Effector CD4-positive, alpha-beta T cell (primary cell): ENCODE measurements at places on chromosomes 12 and 14.

GRCh38 chr14:30656190-30656632, 34.1 kb downstream of the SCFD1 start:
- no peak for DNase-seq

- no peak for DNase-seq
Measured at GRCh38 chr12:65171073-65171472, 1.7 kb downstream of the LEMD3 start.

DNA sequence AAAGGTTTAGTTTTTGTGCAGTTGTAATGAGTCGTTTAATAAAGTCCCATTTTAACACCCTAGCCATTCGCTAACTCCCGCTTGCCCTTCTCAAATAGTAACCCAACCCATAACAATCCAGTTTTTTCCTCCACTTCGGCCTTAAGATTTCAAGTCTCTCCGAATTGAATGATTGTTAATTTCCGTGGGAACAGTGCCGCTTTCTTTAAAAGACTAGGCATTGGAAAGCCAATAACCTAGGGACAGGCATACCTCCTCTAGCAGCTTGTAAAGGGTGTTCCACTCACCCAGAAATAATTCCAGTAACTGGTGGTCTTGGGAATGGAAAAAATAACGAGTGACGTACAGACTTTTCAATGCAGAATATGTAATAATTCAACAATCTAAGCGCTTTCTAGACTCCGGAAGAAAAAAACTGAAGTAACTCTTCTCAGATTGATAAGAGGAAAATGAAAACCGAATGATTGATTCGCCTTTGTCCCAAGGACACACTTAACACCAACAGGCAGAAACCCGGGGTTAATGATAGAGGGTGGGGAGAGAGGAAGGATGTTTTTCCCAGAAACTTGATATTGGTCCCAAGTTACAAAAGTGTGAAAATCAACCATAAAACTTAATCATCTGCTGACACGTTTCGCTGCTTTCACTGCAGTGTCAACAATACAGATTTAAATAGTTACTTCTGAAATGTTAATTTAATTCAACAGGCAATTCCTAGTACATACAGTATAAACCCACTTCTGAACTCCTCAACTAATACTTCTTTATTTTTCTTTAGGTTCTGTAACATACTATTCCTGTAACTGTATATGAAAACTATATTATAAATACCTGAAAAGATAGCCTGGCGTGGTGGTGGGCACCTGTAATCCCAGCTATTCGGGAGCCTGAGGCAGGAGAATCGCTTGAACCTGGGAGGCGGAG, 1.0 kb upstream of the SINHCAF start:
- DNase-seq: no peak

DNA sequence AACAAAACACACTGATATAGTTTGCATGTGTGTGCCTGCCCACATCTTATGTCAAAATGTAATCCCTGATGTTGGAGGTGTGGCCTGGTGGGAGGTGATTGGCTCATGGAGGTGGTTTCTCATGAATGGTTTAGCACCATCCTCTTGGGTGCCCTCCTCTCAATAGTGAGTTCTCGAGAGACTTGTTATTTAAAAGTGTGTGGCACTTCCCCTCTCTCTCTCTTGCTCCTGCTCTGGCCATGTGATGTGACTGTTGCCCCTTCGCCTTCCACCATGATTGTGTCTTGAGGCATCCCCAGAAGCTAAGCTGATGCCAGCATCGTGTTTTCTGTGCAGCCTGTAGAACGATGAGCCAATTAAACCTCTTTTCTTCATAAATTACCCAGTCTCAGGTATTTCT, 454.1 kb upstream of the DCN start:
- no peak for DNase-seq

DNA sequence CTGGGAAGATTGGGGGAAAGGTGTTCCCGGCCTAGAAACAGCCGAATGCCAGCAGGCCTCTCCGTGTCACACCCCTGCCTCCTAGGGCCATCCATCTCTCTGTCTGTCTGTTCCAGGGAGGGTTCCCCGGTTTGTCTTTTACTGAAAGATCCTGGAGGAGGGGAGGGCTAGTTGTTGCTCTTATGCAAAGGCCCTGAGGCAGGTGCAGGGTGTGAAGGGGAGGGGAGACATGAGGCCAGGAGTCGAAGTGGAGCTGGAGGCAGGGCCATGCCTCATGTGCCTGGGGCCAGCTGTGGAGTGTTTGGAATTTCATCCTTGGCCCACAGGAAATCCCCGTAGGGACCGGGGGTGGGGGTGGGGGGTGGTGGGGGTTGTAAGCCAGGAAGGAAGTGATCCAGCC, 8.7 kb upstream of the RCOR1 start:
- no peak for DNase-seq

GRCh38 chr14:29216268-29217232, 450.0 kb downstream of the FOXG1 start:
- DNase-seq: no peak

- no peak for DNase-seq
Measured at GRCh38 chr12:53472056-53472582, 20.2 kb downstream of the PCBP2 start.

DNA sequence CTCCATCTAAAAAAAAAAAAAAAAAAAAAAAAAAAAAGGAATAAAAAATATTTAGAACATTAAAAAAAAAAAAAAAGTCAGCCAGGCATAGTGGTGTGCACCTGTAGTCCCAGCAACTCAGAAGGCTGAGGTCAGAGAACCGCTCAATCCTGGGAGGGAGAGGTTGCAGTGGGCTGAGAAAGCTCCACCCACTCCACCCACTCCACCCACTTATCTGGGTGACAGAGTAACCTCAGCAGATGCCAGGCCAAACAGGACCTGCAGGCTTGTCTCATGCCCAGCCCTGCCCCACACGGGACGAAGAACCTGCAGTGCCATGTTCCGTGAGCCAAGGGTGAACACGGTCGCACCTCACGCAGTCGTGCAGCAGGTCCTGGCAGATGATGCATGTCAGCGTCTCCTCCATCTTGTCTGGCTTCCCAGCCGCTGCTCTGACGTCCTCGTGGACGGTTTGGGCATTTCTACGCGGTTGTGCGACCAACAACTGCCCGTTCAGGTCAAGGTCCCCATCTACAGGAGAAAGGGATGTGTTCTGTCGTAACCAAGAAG, 28.6 kb downstream of the CHFR start:
- no peak for DNase-seq

GRCh38 chr12:50084775-50085614, at the start of gene SMARCD1:
Gene SMARCD1 (plus strand): TSS chr12:50085342. CDS start chr12:50085370, 28 bp downstream.
- peak; percentile 81 for DNase-seq

- DNase-seq: peak; percentile 20
Measured at GRCh38 chr12:64633940-64634337, 23.6 kb downstream of the RASSF3 start.

GRCh38 chr14:40436551-40436950, 1004.3 kb upstream of the FBXO33 start:
- no peak for DNase-seq

DNA sequence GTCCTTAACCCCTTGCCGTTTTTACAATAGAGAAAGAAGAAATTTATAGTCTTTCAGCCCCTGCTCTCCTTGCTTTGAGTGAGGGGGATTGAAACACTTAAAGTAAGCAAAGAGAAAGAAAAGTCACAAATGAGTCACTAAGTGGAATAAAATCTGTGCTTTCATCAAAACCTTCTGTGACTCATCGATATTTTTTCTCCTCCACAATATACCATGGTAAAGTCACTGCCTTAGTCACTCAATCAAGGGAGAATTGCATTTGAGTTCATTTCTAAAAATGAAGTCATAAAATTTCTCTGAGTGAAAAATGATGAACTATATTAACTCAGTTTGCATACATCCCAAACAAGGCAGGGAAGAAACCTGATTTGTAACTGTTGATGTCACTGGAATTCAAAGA, 470.3 kb downstream of the FOXG1 start:
- DNase-seq: no peak

GRCh38 chr14:71943695-71944018, 11.4 kb downstream of the RGS6 start:
- DNase-seq: no peak

GRCh38 chr12:54262403-54262925, 17.5 kb downstream of the CBX5 start:
- no peak for DNase-seq

DNA sequence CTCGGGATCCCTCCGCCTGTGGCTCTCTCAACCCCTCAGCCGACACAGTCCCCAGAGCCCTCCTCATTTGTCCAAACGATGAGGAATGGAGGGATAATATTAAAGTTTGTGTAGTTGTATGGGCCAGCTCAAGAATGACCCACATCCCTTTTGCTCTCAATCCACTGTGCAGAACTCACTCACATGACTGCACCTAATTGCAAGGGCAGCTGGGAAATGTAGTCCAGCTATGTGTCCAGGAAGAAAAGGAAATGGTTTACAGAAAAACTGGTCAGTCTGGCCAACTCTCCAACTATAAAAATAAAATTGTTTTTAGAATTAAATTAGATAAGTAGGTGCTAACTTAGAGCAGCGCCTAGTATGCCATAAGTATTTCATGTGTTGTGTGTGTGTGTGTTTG, 66.6 kb downstream of the GALNT8 start:
- DNase-seq: no peak

- no peak for DNase-seq
Measured at GRCh38 chr14:49550286-49551184, 35.6 kb downstream of the RPS29 start.

GRCh38 chr14:91996948-91997371, 42.9 kb downstream of the TRIP11 start:
- no peak for DNase-seq

DNA sequence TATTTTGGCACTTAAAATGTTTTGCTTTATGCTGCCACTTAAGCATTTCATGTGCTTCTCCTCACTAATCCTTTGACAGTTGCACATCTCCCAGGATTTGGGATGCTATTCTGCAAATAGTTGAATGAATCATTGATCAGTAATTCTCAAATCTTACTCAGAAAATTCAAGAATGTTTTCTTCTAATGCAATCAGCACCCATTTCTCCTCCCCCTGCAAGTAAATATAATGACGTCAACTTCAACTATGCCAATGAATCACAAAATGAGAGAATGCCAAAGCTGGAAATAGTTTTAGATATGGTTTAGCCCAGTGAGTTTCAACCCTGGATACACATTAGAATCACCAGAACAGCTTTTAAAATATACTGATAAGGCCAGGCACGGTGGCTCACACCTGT, 2.1 kb upstream of the BLOC1S1 start:
- no peak for DNase-seq
